ENCODE measurements at places on chromosomes 4 and X.

GRCh38 chrX:103691059-103691458, 4.6 kb upstream of the MORF4L2 start:
- no peak for DNase-seq

DNA sequence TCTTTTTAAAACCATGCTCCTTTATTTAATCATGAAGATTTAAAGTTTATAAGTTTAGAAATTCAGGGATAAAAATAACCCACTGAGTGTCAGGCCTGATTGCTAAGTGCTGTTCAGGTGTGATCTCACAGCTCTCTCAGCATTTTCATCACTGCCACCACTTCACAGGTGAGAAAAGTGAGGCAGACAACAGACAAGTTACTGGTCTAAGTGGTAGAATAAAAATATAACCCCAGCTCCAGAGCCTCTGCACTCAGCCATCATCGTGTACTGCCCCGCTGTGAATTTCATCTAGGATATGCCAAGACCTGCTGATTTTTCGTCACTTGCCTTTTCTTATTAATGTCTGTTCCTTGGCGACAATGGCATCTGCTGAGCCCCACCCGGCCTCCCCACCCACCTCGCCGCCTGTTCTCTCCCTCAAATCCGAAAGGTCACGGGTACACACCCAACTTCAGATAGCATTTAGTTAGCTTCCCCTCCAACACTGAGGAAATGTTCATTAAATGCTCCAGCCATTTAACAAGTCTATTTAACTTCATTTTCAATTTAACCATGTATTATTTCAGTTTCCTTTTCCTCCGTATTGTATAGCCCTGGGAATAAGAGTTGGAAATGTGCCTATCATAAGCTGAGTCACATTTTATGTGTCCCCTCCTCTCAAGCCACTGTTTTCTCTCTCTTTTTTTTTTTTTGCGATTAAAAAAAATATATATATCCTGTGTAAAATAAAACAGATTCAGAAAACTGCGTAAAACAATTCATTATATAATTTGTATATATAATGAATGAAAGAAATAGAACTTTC, 236.5 kb downstream of the CBR4 start:
- no peak for DNase-seq

GRCh38 chrX:24169211-24169610, 19.7 kb downstream of the ZFX start:
- no peak for DNase-seq

- DNase-seq: no peak
These were observed 708 bp downstream of the INTS12 start for GRCh38 chr4:105707782-105708180.

GRCh38 chr4:123325241-123325681, 71.3 kb upstream of the SPRY1 start:
- DNase-seq: no peak

GRCh38 chr4:183330841-183331240, 8.6 kb upstream of the CLDN24 start:
- no peak for DNase-seq

GRCh38 chr4:61896634-61897033, 696.5 kb downstream of the ADGRL3 start:
- DNase-seq: no peak

GRCh38 chrX:2928191-2928582, 952 bp downstream of the ARSD start:
- no peak for DNase-seq

- DNase-seq: no peak
These were observed 157.1 kb downstream of the CDS1 start for GRCh38 chr4:84740057-84740456.

DNA sequence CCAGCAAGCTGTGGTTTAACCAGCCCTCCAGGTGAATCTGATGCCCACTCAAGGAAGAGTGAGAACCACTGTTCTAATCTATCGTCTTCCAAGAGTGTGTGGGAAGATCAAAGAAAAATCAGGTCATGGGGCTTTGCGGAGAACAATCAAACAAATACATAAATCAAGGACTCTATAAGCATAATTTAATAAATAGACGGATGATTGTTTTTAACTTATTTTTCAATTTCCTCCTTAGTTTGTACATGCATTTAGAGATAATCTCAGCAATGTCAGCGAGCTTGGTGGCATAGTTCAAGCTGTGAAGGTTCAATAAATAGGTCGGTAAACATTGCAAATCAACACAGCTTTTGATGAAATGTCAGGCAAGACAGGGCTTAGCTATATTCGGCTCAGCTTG, 84.9 kb downstream of the DMD start:
- DNase-seq: no peak

DNA sequence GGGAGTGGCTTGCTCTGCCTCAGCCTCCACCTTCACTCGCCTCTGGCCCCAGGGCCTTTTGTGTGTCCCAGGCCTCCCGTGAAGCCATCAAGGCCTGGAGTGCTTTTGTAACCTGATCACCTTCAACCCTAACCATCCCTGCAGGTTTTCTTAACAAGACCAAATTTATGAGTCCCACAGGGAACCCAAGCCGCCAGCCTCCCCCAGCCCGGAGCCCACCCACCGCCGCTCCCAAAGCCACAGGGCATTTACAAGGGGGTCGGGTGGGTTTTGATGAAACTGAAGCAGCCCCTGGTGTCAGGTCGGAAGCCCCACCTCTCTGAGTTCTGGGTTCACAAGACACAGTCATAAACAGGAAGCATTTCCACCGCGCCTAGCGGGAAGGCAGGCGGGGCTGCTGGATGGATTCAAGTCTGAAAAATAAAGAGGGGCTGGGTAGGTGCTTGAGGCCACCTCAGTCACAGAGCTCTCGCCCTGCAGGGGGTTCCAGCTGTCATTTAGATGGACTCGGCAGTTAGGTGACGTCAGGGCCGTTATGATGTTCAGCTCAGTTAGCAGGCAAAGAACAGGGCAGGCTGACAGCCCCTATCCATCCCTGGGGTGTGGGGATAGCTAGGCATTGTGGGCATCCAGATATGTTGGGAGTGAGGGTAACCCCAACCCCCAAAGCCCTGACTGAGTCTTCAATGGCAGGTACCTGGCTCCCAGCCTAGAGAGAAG, 128.5 kb downstream of the BCOR start:
- DNase-seq: no peak

DNA sequence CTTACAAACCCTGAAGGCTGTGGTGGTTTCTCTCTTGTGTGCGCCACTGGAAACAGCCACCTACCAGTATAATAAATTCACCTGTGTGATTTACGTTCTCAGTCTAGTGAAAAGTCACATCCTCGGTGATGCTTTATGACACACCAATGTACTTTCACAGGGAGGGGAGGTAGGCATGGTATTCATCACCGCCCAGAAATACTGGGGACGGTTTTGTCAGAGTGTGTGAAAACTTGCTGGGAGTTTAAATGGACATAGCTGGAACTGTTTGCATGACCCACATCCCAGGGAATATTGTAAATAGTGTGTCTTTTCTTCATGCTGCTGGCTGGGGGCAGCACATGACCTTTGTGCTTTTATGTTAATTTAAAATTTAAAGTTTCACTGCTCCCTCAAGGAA, 421.8 kb downstream of the MAPK10 start:
- no peak for DNase-seq

- no peak for DNase-seq
These were observed 62.6 kb downstream of the GRXCR1 start for GRCh38 chr4:42954963-42955669.
